ENCODE measurements at places on chromosomes 4 and X.

- no peak for DNase-seq
Observed at GRCh38 chr4:15907430-15907829, 31.1 kb downstream of the FGFBP1 start.

GRCh38 chr4:129738175-129738574, 642.2 kb downstream of the C4orf33 start:
- no peak for DNase-seq

DNA sequence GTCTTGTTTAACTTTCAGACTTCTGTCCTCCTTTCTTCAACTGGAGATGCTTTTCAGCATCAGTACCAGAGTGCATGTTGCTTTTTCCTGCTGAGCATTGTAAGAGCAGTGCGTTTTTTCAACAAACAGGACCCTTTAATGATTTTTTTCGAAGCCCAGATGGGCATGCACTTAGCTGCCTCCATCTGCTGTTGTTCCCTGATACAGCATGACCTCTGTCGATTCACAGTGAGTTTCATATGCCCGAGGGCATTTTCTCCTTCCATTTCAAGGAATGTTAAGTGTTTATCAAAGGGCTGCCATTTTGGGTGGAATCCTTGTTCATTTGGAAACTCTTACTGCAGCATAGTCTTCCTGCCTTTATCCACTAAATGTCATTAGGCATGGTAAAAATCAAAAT, 428.6 kb downstream of the DTHD1 start:
- DNase-seq: no peak

DNA sequence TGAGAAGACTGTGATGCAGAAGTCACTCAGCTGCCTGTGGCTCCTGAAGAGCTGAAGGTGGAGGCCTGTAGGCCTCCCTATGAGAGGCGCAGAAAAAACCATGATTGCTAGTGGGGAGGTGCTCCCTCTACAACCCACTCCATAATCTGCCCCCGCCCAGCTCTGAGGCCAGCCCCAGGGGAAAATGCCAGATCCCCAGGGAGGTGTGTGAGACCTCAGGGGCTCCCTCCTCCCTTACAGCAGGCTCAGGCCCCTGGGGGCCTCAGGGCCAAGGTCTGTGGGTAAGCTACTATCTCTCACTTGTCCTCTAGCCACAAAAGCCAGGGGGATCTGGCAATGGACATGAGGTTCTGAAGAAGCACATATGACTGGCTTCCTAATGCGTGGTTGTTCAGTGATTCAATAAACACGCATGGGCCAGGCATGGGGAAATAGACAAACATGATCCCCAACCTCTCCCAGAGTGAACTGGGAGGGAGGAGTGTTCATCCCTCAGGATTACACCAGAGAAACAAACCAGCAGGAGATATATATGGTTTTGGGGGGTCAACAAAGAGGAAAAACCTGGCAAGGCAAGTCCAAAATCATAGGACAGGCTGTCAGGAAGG, 51.0 kb upstream of the MTM1 start:
- DNase-seq: no peak

DNA sequence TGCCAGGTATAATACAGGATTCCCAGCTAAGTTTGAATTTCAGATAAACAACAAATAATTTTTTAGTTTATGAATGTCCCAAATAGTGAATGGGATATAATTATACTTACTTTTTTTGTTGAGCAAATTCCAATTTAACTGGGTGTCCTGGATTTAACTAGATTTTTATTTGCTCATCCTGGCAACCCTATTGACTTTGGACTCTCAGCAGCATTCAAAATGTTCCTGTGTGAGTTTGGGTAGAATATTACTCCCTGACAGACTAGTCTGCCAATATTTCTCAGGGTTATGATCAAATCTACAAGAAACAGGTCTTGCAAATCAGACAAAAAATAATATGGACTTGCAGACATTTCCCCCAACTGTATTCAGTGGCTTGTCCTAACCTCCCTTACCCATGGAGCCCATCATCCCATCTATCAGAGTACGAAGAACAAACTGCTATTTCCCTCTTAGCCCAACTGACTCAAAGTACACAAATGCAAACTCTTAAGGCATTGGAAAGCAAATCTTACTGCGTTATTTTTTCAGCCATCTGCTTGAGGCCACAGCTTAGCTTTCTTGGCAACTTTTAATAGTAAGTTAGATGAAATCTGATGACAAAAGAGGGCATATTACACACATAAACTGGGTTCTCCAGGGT, 20.7 kb downstream of the SETD7 start:
- no peak for DNase-seq

DNA sequence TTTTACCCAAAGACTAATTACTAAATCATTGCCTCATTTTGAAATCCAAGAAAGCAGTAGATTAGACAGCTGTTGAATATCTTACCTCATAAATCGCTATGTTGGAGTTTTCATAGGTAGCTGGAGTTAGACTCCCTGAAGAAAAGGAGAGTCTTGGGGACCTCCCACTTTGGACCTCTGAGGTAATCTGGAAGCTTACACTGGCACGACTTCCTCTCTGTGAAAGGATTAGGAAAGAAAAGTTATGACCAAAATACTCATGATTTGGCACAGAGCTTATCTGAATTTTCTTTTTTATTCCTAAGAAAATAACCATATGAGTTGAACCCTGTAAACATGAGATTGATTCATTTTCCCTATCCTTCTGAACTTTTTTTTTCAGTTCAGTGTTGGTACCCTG, 40.6 kb downstream of the GUCY2F start:
- no peak for DNase-seq

DNA sequence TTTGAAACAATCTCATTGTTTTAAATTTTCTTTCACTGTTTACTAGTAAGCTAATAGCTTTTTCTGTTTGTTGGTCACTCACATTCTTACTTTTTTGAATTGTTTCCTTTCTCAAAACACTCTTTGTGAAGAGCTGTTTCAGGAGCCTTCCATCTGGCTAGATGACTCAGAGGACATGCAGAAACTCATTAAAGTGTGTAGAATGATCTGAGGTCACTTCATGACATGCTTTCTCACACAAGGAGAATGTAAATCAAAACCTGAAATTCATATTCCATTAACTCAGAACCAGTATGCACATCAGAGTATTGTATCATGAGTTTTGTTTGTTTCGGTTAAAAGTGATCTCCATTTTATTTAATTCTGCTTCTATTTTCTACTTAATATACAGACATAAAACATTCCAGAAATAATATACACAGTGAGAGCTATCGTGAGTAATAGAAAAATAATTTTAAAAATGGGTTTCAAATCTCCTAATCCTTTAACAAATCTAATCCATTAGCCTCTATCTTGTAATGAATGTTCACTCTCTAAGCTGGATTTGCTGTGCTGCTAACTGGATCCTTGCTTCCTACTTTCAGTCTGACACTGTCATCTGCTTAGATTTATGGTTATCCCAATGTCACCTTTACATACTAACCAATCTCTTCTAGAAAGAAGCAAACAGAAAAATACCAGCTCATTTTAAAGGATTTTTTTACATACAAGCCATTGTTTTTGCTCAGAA, 449.6 kb downstream of the FSTL5 start:
- DNase-seq: no peak

DNA sequence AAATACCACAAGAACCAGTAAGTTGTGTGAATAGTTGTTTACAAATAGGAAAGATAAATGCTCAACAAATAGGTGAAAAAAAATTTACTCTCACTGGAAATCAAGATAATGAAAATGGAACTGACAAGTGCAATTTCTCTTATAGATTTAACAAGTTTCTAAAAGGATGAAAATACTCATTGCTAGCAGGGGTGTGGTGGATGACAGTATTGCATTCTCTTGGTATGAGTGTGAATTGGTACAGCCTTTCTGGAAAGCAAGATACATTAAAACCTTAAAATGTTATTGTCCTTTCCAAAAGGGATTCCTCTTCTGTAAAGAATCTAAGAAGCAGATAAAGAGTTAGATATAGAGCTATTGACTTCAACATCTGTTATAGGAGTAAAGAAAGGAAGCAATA, 240.0 kb upstream of the RPS6KA3 start:
- DNase-seq: no peak
